NCI-H1436 treated with DMSO at 0.1 percent for 48 hours (cell line): ENCODE measurements at places on chromosomes 7 and 10.

DNA sequence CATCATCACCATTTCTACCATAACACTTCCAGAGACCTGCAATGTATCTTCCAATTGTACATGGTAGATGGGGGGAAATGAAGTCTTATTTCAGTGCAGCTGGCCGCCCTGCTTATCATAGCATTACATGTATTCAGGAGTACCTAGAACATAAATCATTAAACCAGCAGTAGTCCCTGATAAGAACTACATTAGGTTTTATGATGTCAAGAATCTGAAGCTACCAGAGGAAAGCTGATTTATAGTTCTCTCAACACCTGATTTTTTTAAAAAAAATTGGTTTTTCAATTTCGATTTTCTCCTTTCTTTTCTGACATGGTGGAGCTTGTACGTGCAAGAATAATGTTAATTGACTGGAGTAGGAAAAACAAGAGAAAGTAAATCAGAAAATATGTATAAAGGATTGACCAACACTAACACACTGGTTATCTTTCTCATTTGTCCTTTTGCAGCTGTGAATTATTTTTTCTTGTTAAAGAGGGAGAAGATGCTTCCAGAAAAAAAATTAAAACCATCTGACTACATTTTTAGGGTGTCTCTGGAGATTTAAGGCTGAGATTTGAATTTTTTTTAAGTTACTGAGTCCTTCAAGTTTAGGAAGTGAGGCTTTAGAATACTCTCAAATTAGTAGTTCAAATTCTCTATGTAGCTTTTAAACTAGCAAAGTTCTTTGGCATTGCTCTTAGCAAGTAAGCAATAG lies 59.1 kb downstream of the CSTF2T start:
- DNase-seq = no peak

DNA sequence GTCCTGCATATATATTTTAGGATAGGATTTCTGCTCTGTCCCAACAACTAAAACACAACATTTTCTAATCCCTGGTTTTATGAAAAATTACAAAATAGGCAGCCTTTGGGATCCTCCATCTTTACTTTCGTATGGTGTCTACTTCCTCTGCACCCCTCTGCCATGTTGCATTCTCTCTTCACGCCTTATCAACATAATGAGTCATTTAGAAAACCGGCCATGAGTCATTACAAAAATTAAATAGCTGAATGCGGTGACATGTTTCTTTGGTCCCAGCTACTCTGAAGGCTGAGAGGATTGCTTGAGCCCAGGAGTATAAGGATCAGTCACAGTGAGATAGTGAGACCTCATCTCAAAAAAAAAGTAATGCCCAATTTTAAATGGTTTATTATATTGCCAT lies 148.1 kb upstream of the CELF2 start:
- no peak for DNase-seq

GRCh38 chr10:9209105-9209798 lies 1154.8 kb downstream of the GATA3 start:
- no peak for DNase-seq

DNA sequence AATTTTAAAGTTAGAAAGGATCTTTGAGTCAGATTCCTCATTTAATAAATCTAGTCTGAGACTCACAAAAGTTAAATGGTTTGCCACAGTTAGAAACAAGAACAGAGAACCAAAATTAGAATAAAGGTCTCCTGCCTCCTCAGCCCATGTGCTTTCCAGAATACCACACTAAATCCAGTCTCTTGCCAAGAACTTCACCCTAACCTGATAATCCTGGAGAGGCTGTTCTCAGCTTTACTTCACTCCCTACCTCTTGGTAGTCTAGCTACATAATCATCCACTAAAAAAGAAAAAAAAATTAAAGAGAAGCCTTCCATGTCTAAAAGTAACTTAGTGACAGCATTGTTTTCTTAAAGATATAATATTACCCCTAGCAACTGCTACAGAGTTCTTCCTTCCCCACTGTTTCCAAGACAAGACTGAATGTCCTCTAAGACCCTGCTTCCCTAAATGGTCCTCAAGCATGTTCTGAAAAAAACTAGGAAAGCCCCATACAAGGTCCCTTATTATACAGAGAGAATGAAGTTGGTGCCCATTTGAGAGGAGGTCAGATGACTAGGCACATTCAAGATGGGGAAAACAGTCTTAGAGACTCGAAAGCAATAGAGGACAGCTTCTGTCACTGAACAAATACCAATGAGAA lies 56.8 kb downstream of the ZNF438 start:
- no peak for DNase-seq

DNA sequence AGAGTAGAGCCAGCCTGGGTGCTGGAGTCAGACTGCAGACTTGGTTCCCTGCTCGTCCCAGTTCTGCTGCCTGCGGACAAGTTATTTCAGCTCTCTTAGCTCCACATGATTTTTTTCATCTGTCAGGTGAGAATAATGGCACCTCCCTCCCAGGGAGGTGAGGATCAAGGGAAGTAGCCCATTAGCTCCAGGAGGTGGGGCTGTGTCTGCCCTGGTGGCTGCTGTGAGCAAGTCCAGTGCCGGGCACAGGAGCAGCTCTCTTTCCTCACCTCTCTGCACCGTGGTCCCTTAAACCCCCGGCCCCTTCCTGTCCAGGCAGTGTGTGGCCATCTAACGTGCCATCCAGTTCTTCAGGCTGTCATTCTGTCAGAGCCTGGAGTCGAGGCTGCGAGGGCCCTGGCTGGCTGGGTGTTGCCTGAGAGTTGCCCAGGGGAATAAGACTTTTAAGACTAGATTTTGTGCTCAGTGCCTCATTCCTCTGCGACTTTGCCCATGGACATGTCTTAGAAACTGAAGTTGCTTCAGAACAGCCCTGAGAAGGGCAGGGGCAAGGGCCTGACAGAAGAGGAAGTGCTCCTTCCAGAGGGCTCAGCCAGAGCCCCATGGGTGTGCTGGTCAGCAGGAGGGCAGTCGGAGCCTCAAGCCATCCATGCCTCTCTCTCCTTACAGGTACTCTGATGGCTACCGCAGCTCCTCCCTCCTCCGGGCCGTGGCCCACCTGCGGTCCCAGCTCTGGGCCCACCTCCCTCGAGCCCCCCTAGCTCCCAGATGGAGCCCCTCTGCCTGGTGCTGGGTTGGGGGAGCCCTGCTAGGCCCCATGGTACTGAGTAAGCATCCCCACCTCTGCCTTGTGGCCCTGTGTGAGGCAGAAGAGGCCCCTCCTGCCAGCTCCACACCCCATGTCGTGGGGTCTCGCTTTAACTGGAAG lies 5.0 kb downstream of the ABCB8 start:
- DNase-seq = no peak

DNA sequence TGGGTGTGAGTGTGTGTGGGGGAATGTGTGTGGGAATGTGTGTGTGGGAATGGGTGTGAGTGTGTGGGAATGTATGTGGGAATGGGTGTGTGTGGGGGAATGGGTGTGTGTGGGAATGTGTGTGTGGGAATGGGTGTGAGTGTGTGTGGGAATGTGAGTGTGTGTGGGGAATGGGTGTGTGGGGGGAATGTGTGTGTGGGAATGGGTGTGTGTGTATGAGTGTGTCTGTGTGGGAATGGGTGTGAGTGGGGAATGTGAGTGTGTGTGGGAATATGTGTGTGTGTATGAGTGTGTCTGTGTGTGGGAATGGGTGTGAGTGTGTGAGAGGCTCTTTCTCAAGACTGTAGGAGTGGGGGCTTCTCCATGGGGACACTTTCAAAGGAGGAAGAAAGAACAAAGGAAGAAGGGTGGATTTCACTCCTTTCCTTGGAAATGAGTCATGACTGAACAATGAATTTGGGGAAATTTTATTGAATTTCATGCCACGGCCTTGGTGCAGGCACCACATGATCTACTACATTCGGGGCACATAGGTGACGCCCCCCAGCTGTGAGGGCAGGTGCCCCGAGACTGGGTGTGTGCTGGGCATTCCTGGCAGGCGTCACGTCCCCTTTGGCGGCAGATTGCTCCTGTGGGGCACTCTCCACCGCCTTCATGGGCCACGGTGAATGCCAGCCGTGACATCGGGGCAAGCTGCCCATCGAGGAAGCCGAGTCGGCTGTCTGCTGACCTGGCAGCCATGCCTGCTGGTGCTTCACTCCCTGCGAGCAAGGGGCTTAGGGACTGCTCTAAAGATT lies 88.8 kb upstream of the INSIG1 start:
- no peak for DNase-seq

DNA sequence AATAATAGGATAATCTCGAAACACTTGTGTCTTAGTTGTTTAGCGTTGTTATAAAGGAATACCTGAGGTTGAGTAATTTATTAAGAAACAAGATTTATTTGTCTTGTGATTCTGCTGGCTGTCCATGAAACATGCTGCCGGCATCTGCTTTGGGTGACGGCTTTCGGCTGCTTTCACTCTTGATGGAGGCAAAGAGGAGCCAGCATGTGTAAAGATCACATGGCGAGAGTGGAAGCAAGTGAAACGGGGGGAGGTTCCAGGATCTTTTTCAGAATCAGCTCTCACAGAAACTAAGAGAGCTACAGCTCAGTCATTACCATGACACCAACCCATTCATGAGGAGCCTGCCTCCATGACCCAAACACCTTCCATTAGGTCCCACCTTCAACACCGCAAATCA lies 402.8 kb downstream of the CDC14C start:
- DNase-seq = no peak

- no peak for DNase-seq
These were observed 259.3 kb downstream of the ZEB1 start for GRCh38 chr10:31578181-31578852.

- no peak for DNase-seq
These were observed 994.9 kb downstream of the REEP3 start for GRCh38 chr10:64515970-64516699.

DNA sequence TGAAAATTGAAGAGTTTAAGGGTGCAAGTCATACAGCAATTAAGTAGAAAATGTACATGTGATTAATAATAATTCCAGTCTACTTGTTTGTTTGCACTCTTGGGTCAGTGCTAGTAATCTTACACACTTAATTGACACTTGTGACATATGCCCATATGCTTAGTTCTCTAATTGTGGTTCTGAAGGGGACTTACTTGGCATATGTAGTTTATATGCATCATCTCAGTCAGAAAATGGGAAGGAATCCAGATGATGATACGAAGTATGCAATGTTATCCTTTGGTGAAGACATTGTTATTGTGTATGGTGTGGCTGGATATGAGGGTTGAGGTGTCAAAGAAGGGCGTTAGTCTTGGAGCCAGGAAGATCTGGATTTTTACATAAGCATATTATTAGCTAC lies 193.5 kb upstream of the HDAC9 start:
- no peak for DNase-seq

- DNase-seq = peak; percentile 79
These were observed 186.1 kb upstream of the KAT6B start for GRCh38 chr10:74640134-74640921.

- DNase-seq = no peak
These were observed 199.9 kb upstream of the DPP6 start for GRCh38 chr7:153852261-153852660.

GRCh38 chr10:95761939-95762492 lies 6.1 kb downstream of the ENTPD1 start:
- DNase-seq = no peak

DNA sequence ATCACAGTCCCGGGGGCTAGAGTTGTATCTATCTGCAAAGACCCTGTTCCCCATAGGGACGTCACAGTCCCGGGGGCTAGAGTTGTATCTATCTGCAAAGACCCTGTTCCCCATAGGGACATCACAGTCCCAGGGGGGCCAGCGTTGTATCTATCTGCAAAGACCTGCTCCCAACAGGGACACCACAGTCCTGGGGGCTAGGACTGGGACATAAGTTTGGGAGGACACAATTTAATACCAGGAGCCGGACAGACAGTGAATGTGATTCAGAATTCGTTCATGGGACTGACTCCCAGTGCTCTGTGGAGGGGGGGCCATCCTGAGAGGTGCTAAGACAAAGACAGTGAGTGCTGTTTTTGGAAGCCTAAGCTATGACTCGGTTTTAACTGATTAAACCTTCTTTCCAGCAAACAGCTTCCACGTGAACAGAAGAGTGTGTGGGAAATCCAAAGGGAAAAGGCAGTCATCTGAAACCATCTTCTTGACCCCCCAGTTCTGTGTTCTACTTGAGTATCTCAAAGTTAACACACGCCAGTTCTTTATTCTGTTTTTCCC lies 153.0 kb downstream of the DIP2C start:
- DNase-seq = no peak

DNA sequence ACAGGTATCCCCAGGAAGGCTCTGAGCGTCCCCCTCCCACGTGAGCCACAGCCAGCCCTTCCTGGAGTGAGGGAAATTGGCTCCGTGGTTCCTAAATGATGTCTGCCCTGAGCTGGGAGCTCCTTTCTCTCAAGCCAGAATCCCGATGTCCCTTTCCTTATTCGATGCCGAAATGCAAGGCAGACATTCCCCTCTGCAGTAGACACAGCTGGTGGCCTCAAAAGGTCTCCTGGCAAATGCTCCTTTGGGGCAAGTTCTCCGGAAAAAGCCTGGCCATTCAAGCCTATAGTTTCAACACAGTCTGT lies 98.9 kb downstream of the HIP1 start:
- no peak for DNase-seq
